ENCODE measurements at places on chromosomes 1 and 21.

GRCh38 chr1:183847641-183848040 lies 42.7 kb downstream of the RGL1 start:
- DNase-seq, result no peak

DNA sequence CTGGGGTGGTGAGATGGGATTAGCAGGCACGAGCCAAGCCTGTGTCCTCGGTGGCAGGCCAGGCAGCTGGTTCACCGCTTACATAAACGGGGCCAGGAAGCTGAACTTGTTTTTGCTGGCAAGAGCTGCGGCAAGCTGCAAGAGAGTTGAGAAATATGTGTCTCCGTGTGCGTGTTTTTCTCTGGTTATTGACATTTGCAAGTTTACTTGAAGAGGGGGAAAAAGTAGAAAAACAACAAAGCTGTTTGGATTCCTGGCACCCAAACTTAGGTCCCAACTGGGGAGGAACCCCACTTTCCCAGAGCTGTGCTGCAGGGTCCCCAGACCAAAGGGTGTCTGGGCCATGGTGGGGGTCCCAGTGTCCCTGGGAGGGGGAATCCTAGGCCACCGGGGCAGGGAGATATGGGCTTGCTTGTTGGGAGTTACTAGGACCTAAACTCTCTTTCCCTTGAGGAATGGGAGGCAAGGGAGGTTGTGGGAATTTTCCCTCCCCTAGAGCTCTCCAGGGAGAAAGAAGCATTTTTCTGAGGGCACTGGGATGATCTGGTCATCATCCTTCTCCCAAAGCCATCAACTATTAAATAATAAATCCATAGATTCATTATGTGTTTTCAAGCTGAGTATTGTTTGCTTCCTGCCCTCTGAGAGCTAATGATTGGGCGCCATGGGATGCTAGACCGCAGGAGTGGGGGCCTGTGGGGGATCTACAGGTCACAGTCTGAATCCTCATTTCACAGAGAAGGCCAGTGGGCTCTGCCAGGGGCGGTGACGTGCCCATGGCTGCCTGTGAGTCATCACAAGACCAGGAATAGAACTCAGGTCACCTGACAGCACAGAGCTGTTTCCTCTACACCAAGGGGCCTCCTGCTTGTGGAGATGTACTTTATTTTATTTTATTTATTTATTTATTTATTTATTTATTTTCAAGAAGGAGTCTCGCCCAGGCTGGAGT lies 14.8 kb downstream of the IL6R start:
- peak; percentile 90 for DNase-seq

GRCh38 chr1:228217551-228218344 lies 9.9 kb downstream of the OBSCN start:
- no peak for DNase-seq

- no peak for DNase-seq
These were observed 700.4 kb upstream of the RGS18 start for GRCh38 chr1:191457889-191458288.

DNA sequence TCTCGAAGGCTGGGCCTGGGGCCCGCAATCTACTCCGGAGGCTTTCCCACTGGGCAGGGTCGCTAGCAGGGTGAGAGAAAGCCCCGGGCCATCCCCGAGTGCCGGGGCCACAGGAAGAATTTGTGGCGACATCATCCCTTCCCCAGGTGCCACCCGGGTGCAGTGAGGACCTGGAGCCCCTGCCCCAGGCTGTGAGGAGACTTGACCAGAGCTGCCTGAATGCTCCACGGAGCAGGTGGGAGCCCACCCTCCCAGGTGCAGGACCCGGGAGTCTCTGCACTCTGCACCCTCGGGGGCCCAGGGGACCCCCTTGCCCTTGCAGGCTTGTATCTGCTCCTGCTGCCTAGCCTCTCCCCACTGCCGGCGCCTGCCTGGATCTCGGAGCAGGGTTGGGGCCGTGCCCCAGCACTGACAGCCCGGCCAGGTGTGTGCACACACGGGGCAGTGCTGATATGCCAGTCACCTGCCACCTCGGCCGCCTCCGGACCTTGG lies 67.5 kb upstream of the RGS7 start:
- no peak for DNase-seq

Data from inflammatory macrophage treated with lipopolysaccharide for 1 hour (primary cell).